ENCODE measurements at places on chromosomes 3 and 15.

GRCh38 chr3:4982773-4983738 lies 3.8 kb downstream of the BHLHE40 start:
- DNase-seq: peak; percentile 39

DNA sequence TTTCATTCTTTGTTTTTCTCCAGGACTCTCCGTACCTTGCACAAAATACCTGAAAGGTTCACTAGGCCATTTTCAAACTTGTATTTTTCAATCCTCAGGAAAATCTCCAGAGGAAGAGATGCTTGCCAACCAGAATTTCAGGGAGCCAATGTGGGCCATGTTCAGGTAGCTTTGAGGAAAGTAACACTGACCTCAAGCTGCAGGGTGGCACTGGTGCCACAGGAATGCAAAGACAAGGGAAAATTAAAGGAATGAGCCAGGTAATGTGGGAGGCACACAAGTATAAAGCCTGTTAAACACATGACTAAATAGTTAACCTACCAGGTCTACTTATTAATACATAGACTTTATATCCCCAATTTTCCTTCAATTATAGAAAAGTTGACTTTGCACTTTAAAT lies 51.9 kb upstream of the GAP43 start:
- no peak for DNase-seq

GRCh38 chr3:56291244-56291680 lies 177.0 kb downstream of the ERC2 start:
- DNase-seq: peak; percentile 22

DNA sequence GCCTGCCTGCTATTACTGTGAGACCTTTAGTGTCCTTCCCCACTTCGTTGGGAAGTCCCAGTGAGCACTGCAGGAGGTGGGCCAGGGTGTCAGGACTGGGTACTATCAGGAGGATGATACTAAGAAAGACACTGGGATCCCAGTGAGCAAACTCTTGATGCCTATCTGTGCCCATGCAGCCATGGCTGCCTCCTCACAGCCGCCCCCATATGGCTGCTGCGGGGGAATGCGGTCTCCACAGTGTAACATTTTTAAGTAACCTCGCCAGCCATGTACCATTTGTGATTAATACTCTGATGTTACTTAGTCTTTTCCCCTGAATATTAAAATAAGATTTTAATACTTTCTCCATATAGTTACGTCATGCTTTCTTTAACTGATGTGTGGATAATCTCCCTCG lies 312.2 kb downstream of the RYR3 start:
- DNase-seq: no peak

DNA sequence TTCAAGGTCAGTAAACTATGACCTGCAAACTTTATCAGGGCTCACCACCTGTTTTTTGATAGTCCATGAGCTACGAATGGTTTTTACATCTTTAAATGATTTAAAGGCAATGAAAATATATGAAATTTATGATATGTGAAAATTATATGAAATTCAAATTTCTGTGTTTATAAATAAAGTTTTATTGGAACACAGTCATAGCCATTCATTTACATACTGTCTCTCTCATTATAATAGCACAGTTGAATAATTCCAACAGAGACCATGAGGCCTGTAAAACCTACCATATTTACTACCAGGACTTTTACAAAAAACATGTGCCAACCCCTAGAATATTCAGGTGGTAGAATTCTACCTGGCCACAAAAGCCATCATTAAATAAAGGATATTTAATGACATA lies 64.0 kb upstream of the XXYLT1 start:
- DNase-seq: no peak

- no peak for DNase-seq
These were observed 297.2 kb downstream of the CADM2 start for GRCh38 chr3:85255949-85256348.

DNA sequence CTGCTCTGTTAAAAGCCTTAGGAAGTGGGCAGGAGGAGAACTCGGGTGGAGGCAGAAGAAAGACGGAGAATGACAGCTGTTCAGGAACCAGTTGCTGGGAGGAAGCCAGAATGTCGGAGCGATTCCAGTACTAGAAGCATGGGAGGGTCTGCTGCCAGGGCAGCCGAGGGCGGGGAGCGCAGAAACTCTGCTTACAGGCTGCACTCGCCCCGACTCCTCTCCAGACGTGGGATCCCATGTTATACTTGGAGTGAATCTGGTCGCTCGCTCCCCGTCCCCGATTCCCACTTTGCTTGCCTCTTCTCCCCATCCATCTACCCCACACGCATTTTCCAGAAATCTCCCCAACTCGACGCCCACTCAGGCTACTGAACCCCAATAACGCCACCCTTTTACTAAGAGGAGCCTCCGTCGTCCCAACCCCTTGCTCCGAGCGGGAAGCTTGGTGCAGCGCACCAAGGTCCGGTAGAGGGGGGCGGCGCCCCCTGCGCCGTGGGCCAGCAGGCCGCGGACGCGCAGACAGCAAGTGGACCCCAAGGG lies 665 bp downstream of the GATM start:
- no peak for DNase-seq

DNA sequence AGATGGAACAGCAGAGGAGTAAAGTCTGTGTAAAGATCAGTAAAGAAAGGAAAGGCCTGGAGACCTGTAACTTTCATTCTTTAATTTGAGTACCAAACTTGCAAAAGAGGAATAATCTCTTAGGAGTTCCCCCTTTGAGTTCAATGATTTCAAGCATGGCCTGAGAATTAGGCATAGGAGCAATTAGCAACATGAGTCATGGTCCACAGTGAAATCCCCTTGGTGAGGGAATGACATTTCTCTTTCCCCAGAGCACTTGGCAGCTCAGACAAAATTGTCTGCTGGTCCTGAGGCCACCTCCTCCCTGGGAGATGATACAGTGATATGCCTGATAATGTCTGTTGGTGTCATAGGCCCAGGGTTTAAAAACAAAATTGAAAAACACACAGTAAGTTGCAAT lies 81.4 kb upstream of the CRBN start:
- DNase-seq: no peak

GRCh38 chr15:70931821-70932220 lies 39.2 kb downstream of the LRRC49 start:
- no peak for DNase-seq

DNA sequence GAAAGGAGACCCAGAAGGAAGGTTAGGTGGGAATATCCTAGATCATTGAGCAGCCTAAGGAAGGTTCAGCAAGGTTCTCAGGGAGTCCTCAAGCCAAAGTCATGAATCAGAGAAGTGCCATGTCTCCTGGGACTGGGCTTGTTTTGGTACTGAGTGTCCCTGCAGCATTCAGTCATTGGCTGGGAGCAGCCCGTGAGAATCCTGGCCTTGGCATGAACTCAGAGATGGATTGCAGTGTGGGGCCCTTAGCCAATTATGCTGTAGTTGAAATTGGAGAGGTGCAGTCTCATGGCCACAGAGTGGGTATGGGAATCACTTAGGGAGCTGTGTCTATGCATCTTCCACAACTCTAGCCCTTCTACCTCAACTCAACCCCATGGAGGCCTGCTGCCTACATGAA lies 17.0 kb upstream of the PPM1L start:
- no peak for DNase-seq

Data from stimulated activated naive CD8-positive, alpha-beta T cell treated with anti-CD3 and anti-CD28 coated beads, Interleukin-15, amount 100 ng/mL, for 72 hours (primary cell).